ENCODE measurements at places on chromosomes 7 and 10.

GRCh38 chr10:119538632-119539358 lies 3.7 kb downstream of the RGS10 start:
- peak; percentile 67 for DNase-seq

DNA sequence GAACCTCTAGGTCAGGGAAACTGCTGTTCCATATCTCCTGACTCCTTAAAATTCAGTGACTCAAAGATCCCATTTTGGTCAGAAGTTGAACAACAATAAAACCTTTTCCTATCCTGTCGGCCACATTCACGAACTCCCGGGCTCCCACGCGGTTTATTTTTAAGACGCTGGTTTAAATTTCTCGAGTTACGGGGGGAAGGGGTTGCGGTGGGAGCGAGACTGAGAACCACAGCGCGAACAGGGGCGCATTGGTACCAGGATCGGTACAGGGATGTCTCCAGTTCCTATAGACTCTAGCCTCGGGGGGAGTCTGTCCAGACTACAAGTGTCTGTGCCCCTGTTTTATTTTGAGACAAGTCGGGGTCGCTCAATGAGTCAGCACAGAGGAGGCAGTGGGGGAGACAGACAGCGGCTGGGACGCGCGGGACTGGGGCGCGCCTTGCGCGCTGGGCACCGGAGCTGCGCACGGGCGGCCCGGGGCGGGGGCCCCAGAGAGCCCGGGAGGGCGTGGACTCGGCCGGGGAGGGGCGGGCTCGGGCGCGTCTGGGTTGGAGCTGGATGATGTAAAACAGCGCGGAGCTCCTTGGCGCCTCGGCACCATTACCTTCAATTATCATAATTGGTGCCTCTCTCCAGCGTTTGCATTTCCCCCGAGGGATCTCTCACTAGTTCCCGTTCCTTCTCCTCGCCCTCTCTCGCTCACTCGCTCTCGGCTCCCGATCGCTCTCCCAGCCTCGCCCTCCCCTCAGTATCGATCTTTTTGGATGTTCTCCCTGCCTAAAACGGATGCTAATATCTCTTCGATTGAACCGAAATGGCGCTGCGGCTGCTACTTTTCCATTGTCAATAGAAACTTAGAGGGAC lies 8.7 kb upstream of the BAMBI start:
- DNase-seq = no peak

GRCh38 chr7:33109005-33109757 lies at the start of gene RP9:
Gene RP9 (minus strand): TSS chr7:33109404. CDS start chr7:33109372, 32 bp downstream.
- DNase-seq = peak; percentile 90

DNA sequence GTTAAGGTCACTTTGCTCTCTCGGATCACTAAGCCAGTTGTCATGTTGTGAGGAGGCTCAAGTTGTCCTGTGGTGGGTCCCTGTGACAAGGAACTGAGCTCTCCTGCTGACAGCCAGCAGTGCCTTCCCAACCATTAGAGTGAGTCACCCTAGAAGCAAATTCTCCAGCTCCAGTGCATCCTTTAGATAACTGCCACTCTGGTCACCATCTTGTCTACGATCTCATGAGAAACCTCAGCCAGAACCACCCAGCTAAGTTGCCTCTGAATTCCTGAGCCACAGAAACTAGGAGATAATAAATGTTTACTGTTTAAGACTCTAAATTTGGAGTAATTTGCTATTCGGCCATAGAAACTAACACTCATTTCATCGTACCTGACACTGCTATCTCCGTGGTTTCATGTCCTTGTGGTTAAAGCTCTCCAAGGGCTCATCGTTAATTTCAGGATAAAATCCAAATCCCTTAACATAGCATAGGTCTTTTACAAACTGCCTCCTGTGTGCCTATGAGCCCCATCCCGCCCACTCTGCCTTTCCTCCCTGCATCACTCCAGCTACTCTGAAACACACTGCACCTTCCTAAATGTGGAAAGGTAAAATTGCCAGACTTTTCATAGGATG lies 56.5 kb upstream of the WIPF3 start:
- DNase-seq = no peak

- DNase-seq = no peak
Measured at GRCh38 chr7:105990727-105991453, 27.8 kb downstream of the CDHR3 start.

Measured in Karpas-422 (cell line).